Urinary bladder (tissue), 4 donors: ENCODE measurements at places on chromosomes 4 and X. TPM values are rescaled to one million over a fixed set of nuclear protein-coding genes. Genes with fewer than 3 reads are reported as not detected.

The KIF4A gene
- total RNA-seq: 7.2 TPM

The IL13RA1 gene
- total RNA-seq: 36.7 TPM

The RHOH gene
- 1.6 TPM for total RNA-seq

The GATA1 gene
- total RNA-seq: not detected

The SPOCK3 gene
- total RNA-seq: 12.1 TPM
